ENCODE measurements at places on chromosomes 16 and 17.
A peak's percentile ranks its signal among the peaks of the same experiment; 100 is the strongest.

DNA sequence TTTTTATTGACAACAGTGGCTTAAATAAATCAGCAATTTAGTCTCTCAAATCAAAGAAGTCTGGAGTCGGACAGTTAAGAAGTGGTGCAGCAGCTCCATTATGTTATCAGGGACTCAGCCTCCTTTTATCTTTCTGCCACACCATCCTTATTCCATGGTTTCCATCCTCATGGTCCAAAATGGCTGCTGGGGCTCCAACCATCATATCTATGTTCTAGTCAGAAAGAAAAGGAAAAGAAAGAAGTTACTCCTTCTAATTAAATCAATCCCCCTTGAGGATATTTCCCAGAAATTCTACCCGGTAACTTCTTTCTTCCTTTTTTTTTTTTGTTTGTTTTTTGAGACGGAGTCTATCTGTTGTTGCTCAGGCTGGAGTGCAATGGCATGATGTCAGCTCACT, 109.5 kb downstream of the HS3ST2 start:
- DNase-seq, result no peak

DNA sequence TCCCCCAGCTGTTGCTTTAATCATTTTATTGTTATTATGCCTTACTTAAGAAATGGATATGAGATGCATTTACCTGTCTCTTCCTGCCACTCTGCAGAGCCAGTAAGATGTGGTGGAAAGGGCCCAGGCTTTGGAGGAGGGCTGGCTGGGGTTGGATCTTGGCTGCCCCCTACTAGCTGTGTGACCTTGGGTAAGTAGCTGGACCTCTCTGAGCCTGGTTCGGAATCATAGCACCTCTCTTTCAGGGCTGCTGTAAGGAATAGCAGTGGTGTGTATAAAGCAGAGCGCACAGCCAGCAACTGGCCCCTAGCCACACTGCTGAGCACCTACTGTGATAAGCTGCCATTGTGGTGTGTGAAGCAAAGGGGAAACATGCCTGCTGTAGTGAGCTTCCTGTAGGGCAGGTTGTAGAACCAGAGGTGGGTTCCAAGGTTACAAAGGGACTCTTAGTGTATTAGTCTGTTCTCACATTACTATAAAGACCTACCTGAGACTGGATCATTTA, 23.9 kb downstream of the MAPT start:
- DNase-seq, result no peak

DNA sequence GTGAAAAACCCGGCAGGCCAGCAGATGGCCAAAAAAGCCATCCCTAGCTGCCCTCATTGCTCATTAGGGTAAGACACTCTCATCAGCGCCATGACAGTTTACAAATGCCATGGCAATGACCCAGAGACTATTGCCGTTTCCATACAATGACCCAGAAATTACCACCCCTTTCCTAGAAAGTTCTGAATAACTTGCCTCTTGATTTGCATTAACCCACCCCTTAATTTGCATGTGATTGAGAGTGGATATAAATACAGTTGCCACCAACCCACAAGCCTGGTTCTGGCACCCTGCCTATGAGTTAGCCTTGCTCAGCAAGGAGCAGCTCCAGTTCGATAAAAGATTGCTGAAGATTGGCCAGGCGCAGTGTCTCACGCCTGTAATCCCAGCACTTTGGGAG, 16.1 kb upstream of the C16orf54 start:
- DNase-seq, result no peak

GRCh38 chr16:24991349-24991748, 23.8 kb downstream of the ARHGAP17 start:
- DNase-seq, result no peak

GRCh38 chr16:30430428-30430970, 669 bp upstream of the DCTPP1 start:
- peak; percentile 22 for DNase-seq
